Uterus (tissue), 4 donors: ENCODE measurements at places on chromosomes 2 and 18. TPM values are rescaled to one million over a fixed set of nuclear protein-coding genes. Genes with fewer than 3 reads are reported as not detected.

Gene ZNF396
- 3.9 TPM for total RNA-seq

Gene NMUR1
- 0.41 TPM for total RNA-seq

Gene LBX2
- total RNA-seq: not detected

Gene ALPI
- total RNA-seq: not detected

DNA sequence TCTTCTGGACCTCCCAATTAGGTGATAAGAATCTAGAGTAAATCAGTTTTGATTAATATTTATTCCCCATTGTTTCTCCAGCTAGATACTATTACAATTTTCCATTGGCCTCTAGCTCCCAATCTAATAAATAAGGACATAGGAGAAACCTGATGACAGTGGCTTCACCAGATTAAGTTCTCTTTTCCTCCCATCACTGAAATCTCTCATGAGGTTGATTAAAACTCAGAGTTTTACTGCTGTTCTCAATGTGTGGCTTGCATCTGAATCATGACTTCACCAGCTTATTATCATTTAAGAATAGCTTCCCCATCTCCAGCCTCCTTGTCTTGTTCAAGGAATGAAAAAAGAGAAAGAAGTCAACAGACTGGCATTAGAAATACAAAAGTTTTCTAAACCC, 3.9 kb upstream of the CCDC102B start:
- H3K4me1 ChIP-seq: no peaks in the 10 kb centered on the region
- no peak for DNase-seq
- H3K4me3 ChIP-seq: no peak overlapping the region
- no peak overlapping the region for H3K27ac ChIP-seq
- H3K36me3 ChIP-seq: no peaks in the 10 kb centered on the region

- H3K27me3 ChIP-seq: no peaks in the 10 kb centered on the region
- DNase-seq: no peak
- no peaks in the 10 kb centered on the region for H3K36me3 ChIP-seq
- H3K4me3 ChIP-seq: no peak overlapping the region
Observed at GRCh38 chr2:232321156-232321816, 57.3 kb upstream of the ALPP start.

DNA sequence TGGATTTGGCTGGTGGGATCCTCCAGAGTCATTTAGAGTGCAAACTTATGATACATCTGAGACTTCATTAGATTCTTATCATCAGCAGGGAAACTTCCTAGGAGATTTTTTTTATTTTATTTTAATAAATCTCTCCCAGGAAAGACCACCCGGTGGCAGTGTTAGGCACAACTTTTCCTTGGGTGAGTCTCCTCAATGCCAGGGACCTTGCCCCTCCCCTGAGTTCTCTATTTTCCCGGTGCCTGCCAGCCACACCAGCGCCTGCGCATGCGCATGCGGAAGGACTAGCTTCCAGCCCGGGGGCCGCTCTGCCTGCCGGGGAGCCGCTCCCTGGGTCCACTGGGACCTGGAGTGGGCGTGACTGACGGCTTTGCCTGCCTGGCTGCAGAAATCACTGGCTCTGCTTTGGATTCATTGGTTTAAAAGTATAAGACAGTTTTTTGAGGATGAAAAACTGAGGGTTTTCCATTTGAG, 86.6 kb downstream of the TMEM182 start:
- no peak overlapping the region for H3K27ac ChIP-seq
- no peak overlapping the region for H3K4me3 ChIP-seq
- H3K4me1 ChIP-seq: no peaks in the 10 kb centered on the region
- H3K27me3 ChIP-seq: no peaks in the 10 kb centered on the region

GRCh38 chr2:216279459-216279858, 92.8 kb downstream of the MARCHF4 start:
- no peak overlapping the region for H3K27ac ChIP-seq
- no peaks in the 10 kb centered on the region for H3K36me3 ChIP-seq
- H3K4me1 ChIP-seq: no peaks in the 10 kb centered on the region
- no peak for DNase-seq
- H3K4me3 ChIP-seq: no peak overlapping the region
- no peaks in the 10 kb centered on the region for H3K27me3 ChIP-seq

- DNase-seq: no peak
- no peaks in the 10 kb centered on the region for H3K36me3 ChIP-seq
- no peak overlapping the region for H3K27ac ChIP-seq
- no peaks in the 10 kb centered on the region for H3K4me1 ChIP-seq
- no peak overlapping the region for H3K4me3 ChIP-seq
Observed at GRCh38 chr2:199490049-199490448, 32.3 kb upstream of the SATB2 start.

GRCh38 chr2:14700753-14701152, 68.2 kb downstream of the LRATD1 start:
- no peaks in the 10 kb centered on the region for H3K4me1 ChIP-seq
- no peaks in the 10 kb centered on the region for H3K27me3 ChIP-seq
- H3K36me3 ChIP-seq: no peaks in the 10 kb centered on the region
- no peak for DNase-seq
- H3K27ac ChIP-seq: no peak overlapping the region
- H3K4me3 ChIP-seq: no peak overlapping the region

DNA sequence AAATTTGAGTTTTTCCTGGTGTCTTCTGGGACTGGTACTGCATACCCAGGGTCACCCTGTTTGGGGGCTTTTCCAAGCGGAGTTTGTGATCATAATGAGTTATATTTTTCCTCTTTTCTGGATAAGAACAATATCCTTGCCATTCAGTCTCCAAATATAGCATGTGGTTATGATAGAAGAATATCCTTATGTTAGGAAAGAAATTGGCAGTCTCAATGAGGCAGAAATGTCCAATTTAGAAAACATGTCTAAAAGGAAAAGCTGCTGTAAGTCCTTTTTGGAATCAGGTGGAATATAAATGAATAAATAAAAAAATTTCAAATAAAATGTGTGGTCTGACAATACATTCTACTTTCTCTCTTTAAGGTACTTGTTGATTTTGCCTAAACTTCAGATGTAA, 36.2 kb downstream of the SPATS2L start:
- H3K4me1 ChIP-seq: peaks cover 5% of the 10 kb centered on the region
- no peak for DNase-seq
- no peaks in the 10 kb centered on the region for H3K36me3 ChIP-seq

GRCh38 chr18:74284980-74285355, 6.8 kb downstream of the CYB5A start:
- DNase-seq: no peak
- H3K4me1 ChIP-seq: peaks cover 15% of the 10 kb centered on the region
- peak overlapping the region; percentile 86 for H3K27ac ChIP-seq
- H3K36me3 ChIP-seq: no peaks in the 10 kb centered on the region

DNA sequence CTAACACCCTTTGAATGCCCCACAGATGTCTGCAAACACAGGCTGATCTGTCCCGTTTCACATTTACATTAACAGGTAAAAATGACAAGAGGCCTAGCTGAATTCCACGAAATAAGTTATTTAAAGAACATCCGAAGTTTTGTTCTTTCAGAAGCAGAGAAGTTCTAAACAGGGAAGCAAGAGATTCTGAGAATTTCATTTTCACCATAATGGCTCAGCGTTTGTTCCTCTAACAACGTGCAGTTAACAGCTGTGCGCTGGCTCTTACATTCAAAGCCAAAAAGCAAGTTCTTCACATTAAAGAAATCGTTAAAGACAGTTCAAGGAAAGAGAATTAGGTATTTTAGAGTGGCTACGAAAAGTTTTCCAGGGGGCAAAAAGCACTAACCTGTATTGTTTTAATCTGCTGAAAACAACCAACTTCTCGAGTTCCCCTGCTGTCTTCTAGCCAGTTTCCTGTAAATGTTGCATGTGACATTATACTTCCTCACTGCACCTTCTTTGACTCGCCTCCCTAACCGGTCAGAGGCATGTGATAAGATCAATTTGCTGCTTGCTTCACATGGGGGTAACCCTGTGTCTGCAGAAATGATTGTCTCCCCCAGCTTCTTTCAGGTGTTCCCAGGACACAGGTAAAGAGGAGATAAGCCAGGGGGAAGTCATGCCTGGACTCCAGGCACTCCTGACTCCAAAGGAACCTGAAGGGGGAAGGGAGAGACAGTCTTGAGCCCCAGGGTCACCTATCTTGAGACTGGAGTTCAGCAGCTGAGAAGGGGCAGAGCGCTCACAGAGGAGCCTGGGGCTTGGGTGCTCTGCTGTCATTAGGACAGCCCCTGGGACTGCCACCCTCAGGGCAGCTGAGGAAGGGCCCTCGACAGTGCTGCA, 36.8 kb upstream of the WIPF1 start:
- H3K27me3 ChIP-seq: no peaks in the 10 kb centered on the region
- no peaks in the 10 kb centered on the region for H3K36me3 ChIP-seq
- peak overlapping the region; percentile 89 for H3K27ac ChIP-seq

GRCh38 chr18:78454221-78454620, 525.4 kb upstream of the SALL3 start:
- no peaks in the 10 kb centered on the region for H3K4me1 ChIP-seq
- DNase-seq: no peak
- H3K27ac ChIP-seq: no peak overlapping the region
- no peak overlapping the region for H3K4me3 ChIP-seq
- no peaks in the 10 kb centered on the region for H3K27me3 ChIP-seq
- H3K36me3 ChIP-seq: no peaks in the 10 kb centered on the region

DNA sequence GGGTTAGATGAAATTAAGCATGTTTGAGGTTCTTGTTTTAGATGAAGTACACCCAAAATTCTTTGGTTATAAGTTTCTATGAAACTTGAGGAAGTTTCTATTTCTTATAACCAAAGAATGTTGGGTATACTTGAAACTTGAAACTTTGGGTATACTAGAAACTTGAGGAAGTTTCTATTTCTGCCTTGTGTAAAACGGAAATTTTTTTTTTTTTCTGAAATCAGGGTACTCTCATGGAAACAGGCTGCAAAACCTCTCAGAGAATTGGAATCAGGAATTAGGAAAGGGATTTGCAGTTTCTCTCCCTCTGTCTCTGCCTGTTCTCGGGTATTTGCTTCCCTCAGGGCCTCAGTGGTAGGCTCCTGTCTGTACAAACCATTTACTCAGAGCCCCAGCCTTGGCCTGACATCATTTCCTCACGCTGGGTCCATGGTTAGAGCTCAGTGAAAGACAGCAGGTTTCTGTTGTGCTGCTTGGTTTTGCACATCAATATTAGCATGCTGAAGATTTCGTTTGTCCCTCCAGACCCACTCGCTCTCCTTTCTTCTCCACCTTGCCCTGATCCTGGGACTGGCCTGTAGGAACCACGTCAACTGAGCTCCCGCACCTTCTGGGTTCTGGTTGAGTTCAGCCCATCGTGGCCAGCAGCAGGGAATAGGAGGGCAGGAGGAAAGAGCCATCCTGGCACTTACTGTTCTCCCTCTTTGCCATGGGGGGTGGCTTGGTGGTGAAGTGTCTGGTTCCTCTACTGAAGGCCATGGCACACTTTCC, 106.4 kb downstream of the POLR1A start:
- no peaks in the 10 kb centered on the region for H3K36me3 ChIP-seq
- peak overlapping the region; percentile 87 for H3K27ac ChIP-seq
- no peak overlapping the region for H3K4me3 ChIP-seq
- H3K27me3 ChIP-seq: no peaks in the 10 kb centered on the region

- DNase-seq: no peak
- H3K27me3 ChIP-seq: no peaks in the 10 kb centered on the region
- no peaks in the 10 kb centered on the region for H3K36me3 ChIP-seq
- H3K27ac ChIP-seq: peak overlapping the region; percentile 15
Observed at GRCh38 chr2:10307561-10308156, 5.0 kb downstream of the HPCAL1 start.

DNA sequence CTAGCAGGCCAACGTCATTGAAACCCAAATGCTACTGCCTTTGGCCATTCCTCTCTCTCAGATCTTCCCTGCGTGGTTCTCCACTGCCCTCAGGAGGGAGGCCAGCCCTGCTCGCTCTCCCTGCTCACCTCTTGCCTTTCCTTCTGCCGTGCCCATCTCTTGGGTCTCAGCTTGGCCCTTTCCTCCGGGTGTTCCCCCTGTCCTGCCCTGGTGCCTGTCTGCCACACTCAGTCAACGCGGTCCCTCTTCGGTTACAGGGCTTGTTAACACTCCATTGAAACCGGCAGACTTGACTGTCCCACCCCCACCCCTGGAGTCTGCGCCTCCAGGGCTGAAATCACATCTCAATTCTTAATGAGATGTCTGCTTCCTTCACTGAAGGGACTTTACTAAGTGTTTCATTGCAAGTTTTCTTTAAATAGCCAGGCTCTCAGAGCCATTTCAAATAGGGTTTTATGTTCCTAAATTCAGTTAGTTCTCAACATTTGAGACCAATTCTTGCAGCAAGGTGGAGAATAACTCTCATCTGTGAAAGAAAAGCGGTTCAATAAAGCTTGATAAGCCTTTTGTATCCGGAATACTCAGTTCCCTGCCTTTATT, 237.6 kb downstream of the DYSF start:
- no peaks in the 10 kb centered on the region for H3K4me1 ChIP-seq
- no peak overlapping the region for H3K27ac ChIP-seq
- DNase-seq: no peak
- no peak overlapping the region for H3K4me3 ChIP-seq

DNA sequence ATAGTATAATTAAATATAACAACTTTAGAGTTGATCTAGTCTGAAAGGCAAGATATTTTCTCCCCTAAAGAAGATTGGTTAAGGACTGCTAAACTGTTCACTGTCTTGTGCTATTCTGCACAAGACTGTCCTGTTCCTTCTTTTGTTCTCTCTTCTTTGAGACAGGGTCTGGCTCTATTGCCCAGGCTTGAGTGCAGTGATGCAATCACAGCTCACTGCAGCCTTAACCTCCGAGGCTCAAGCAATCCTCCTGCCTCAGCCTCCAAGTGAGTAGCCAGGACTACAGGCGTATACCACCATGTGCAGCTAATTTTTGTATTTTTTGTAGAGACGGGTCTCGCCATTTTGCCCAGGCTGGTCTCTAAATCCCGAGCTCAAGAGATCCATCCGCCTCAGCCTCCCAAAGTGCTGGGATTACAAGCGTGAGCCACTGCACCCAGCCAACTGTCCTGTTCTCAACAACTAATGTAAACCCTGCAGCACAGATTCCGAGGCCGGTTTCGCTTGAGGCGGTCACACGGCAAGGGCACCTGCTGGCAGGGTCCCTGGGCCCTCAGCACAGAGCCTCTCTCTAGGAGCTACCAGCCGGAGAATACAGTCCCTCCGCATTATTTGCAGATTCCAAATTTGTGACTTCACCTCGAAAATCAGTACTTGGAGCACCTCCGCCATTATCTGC, 16.4 kb downstream of the PXDN start:
- H3K36me3 ChIP-seq: no peaks in the 10 kb centered on the region
- DNase-seq: peak; percentile 12
- H3K27me3 ChIP-seq: no peaks in the 10 kb centered on the region
- H3K27ac ChIP-seq: peak overlapping the region; percentile 63
- H3K4me3 ChIP-seq: no peak overlapping the region
- H3K4me1 ChIP-seq: peaks cover 14% of the 10 kb centered on the region

- no peak overlapping the region for H3K4me3 ChIP-seq
- DNase-seq: no peak
- no peak overlapping the region for H3K27ac ChIP-seq
- peaks cover 28% of the 10 kb centered on the region for H3K27me3 ChIP-seq
- no peaks in the 10 kb centered on the region for H3K36me3 ChIP-seq
Observed at GRCh38 chr18:5893956-5894610, 1.2 kb downstream of the TMEM200C start.

- no peak for DNase-seq
- H3K27ac ChIP-seq: no peak overlapping the region
- no peak overlapping the region for H3K4me3 ChIP-seq
- no peaks in the 10 kb centered on the region for H3K27me3 ChIP-seq
Observed at GRCh38 chr18:36630917-36631316, 197.9 kb downstream of the TPGS2 start.

- no peaks in the 10 kb centered on the region for H3K36me3 ChIP-seq
- DNase-seq: no peak
- H3K4me3 ChIP-seq: no peak overlapping the region
- no peaks in the 10 kb centered on the region for H3K27me3 ChIP-seq
- H3K4me1 ChIP-seq: peaks cover 32% of the 10 kb centered on the region
Observed at GRCh38 chr2:74007121-74007520, 22.4 kb downstream of the TET3 start.

GRCh38 chr2:33673937-33674336, 74.8 kb upstream of the FAM98A start:
- no peak overlapping the region for H3K27ac ChIP-seq
- H3K27me3 ChIP-seq: no peaks in the 10 kb centered on the region
- no peaks in the 10 kb centered on the region for H3K4me1 ChIP-seq
- DNase-seq: no peak
